ENCODE measurements at places on chromosomes 7 and 10.

DNA sequence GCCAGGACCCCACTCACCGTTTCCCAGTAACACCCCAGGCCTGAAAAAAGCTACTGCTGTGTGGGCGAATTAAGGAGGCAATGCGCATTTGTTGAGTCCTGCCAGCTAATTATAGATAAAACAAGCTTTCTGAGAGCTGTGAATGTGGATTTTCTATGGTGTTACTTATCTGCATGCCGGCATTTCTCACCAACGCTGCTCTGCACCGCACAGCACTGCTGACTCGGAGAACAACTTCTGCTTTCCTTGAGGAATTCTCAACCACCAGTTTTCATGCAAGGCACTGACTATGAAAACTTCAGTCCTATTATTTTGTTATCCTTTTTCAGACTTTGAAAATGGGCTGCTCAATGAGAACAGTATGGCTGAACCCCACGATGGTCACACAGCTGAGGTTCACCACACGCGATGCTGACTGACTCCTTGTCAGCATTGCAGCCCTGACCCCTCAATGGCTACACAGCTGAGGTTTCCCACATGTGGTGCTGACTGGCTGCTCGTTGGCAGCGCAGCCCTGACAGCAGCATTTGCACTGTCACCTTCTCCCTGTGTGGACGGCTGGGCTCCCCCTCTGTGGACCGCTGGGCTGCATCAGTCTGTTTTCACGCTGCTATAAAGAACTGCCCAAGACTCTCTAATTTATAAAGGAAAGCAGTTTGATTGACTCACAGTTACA, 190.6 kb downstream of the DIP2C start:
- no peak for DNase-seq

GRCh38 chr10:43811871-43812270, 163.2 kb upstream of the ZNF32 start:
- DNase-seq, result no peak

GRCh38 chr7:46814516-46815250, 767.2 kb downstream of the TNS3 start:
- no peak for DNase-seq

- DNase-seq, result no peak
Measured at GRCh38 chr10:121753726-121754476, 155.7 kb upstream of the FGFR2 start.

GRCh38 chr10:18140149-18140956, at the start of gene CACNB2:
TSS of gene CACNB2 (plus strand) at chr10:18140424.
- DNase-seq, result no peak

- no peak for DNase-seq
Measured at GRCh38 chr7:22611758-22612079, 111.7 kb upstream of the STEAP1B start.

- DNase-seq, result no peak
Measured at GRCh38 chr7:107833684-107834106, 30.7 kb upstream of the SLC26A3 start.

DNA sequence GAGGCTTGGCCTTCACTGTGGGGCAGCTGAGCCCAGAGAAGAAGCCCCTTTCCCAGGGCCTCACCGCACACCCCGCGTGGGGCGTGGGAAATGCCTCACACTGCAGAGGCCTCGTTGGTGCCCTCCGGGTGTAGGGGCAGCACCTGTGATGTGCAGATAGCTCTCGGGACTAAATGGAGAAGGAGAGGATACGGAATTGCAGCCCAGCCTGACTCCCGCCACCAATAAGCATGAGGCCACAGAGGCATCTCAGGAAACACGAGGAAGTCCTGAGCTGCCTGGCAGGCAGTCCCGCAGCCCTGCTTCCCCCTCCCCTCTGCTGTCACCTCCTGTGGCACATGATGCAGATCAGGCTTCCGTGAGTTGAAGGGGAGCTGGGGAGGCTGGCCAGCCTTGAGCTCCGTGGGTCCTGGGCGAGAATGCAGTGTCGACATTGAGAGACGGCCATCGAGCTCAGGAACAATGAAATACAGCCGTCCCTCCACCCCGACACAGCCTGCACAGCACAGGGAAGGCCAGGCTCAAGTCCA, 59.6 kb upstream of the PPP2R2D start:
- DNase-seq, result no peak

DNA sequence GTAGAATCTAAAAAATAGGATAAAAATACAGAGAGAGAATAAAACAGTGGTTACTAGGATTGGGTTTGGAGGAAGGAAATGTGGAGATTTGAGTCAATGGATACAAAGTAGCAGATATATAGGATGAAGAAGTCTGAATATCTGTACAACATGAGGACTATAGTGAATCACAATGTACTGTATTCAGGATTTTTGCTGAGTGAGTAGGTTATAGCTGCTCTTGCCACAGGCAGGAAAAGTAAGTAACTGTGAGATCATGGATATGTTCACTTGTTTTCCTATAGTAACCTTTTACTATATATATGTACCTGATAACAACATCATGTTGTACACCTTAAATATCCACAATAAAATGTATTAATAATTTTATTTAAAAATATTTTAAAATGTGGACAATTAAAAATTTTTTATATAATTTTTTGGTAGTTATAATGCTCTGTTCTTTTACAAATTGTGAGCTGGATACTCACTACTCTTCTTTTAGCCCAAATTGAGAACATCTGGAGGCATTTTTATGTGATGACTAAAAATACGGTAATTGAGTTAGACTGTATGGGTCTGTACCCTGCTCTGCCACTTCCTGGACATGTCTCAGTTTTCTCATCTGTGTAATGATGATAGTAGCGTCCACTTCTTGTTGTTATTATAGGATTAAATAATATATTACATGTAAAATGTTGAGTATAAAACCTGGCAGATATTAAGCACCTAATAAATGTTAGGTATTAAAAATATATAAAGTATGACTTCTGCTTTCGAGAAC, 439.1 kb downstream of the AUTS2 start:
- DNase-seq, result no peak

DNA sequence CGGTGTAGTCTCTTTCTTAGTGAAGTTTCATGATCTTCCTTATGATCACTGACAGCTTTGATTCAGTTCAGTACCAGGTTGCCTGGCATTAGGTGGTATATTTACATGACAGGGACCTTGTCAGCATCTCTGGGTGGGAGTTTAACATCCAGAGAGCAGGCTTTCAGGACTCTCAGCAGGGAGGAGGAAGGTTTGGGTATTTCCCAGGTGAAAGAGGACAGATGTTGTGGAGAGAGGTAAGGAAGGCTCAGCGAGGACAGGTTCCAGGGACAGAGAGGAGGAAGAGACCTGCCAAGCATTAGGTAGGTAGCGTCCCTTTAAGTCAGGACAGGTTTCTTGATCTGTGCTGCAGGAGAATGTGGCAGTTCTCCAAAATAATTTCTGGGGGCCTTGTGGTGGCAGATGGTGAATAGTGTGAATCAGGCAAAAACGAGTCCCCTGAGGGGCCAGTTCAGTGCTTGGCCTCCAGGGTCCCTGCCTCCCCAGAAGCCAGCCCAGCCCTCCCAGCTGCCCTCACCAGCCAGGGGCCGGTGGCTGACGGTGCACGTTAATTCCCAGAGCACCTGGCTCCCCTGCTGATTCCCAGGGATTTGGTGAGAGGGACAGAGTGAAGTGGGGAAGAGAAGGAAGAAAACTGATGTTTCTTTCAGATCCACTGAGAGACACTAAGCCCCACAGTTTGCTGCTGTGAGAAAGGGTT, 82.0 kb downstream of the VWC2 start:
- DNase-seq, result no peak

DNA sequence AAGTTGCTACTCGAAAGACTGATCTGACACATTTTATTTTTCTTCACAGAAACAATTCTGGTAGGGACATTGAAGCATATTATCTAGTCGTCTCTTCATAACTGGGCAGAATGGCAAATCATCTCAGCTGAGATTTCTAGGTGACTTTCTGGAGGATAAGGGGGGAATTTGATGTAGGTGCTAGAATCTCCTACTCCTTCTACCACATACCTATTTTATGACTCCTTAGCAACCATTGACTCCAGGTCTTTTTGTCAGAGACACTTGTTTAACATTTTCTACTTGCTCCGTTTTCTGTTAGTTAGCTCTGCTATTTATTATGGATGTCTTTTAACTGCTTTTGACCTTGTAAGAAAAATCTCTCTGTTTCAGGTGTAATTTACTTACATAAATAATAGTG, 380.9 kb upstream of the SEMA3C start:
- no peak for DNase-seq

GRCh38 chr10:43227911-43228782, 38.7 kb downstream of the RASGEF1A start:
- no peak for DNase-seq

DNA sequence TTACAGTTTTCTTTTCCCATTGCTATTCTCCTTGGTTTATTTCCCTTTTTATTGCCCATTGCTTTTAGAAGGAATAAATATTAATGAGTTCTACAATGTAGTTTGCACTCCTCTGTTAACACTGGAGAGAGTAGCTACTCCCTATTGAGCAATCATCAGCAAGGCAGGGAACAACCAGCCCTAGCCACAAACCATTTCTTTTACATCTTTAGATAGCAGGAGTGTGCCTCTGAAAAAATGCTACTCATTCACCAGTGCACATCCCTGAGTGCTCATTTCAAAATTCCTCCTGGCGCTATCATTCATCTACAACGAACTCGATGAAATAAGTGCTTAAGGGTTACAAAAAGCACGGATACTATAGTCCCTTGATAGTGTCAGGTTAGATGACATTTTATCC, 252.9 kb downstream of the THSD7A start:
- no peak for DNase-seq

DNA sequence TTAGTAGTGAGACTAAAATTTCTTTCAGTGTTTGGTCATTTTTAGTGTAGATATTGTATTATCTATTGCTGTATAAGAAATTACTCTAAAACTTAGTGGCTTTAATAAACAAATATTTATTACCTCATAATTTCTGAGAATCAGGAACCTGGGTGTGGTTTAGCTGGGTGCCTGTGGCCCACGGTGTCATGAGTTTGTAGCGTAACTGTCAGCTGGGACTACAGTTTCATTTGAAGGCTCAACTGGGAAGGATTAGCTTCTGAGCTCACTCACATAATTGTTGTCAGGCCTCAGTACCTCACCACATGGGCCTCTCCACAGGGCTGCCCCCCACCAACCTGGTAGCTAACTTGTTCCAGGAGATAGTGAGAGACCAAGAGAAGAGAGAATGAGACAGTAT, 98.5 kb downstream of the SRI start:
- no peak for DNase-seq

- peak; percentile 13 for DNase-seq
Measured at GRCh38 chr10:86411281-86411841, 44.8 kb upstream of the GRID1 start.

- DNase-seq, result no peak
Measured at GRCh38 chr7:30840141-30841024, 69.2 kb downstream of the MINDY4 start.

DNA sequence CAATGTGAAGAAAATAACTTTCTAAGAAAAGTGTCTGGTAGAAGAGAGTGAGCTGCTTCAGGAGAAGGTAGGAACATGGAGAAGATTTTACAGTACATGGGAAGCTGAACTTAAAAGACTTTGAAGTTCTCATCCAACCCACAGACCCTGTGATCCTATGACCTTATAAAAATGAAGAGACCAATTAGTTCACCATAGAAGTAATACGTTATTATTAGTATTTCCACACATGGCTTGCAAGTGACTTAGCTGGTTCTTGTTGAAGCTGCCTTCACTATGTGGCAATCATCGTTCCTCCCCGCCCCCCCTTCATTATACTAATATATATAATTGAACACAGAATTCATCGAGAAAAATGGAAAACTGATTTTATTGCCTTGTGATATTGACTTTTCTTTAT, 129.1 kb downstream of the SND1 start:
- DNase-seq, result no peak

DNA sequence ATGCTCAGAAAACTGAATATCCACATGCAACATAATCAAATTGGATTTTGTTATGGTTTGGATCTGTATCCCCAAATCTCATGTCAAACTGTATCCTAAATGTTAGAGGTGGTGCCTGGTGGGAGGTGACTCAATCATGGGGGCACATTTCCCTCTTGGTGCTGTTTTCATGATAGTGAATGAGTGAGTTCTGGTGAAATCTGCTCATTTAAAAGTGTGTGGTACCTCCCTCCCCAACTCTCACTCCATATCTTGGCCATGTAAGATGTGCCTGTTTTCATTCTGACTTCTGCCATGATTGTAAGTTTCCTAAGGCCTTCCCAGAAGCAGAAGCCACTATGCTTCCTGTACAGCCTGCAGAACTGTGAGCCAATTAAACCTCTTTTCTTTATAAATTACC, 239.6 kb upstream of the KLF14 start:
- no peak for DNase-seq

DNA sequence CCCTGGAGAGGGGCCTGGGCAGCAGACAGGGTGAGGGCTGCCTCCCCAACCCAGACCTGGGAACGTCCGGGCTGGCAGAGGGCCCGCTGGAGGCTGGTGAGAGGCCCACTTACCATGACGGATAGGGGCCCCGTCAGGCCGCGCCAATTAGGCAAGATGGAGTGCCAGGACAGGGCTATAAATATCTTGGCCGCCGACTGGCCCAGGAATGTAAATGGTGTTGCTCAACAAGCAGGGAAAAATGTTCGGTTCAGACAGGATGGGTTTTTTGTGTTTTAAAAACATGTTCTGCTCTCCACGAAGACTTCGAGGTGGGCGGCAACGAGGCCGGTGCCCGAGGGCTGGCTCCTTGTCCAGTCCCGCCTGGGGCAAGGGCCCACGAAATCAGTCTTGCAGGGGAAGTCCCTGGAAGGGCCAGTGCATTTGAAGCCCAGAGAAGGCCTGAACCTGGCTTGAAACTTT, 35.8 kb upstream of the ELN start:
- DNase-seq, result no peak
